Activated CD8-positive, alpha-beta memory T cell treated with anti-CD3 and anti-CD28 coated beads for 1 hour (primary cell): ENCODE measurements at places on chromosomes 5 and 9.

- no peak for DNase-seq
Measured at GRCh38 chr5:19270153-19270552, 717.8 kb downstream of the CDH18 start.

GRCh38 chr5:1111727-1112289, at the start of gene SLC12A7:
Gene SLC12A7, minus strand, starts transcription at chr5:1112063. Its CDS starts 72 bp downstream, at chr5:1111991.
- no peak for DNase-seq

GRCh38 chr9:5395428-5395827, 42.3 kb downstream of the PLGRKT start:
- DNase-seq: no peak

- no peak for DNase-seq
Measured at GRCh38 chr5:27494887-27495286, 456.5 kb upstream of the CDH9 start.

DNA sequence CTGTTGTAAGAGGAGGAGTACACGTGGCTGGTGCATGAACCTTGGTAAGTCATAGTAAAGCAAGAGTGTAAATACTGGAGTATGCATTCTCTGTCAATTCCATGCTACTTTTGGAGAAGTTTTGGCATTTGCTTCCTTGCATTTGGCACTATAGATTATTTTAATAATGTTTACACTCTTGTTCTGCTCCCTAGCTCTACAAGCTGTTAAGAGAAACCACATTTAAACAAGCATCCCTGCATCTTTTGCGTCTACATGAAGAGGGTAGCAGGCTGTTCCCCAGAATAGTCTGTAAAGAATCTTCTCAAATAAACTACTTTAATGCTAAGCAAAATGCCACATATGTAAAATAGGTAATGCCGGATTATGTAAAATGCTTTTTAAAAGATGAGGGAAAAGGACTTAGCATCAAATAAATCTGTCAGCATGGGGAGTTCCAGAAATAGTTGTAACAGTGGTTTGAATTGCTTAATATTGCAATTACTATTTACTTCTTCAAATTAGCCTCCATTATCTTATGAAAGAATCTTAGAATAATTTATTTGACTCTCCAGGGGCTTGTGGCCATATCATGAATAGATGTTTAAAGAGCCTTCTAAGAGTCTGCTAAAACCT, 2127.3 kb upstream of the WWC1 start:
- no peak for DNase-seq

GRCh38 chr9:76403352-76403751, 9.1 kb upstream of the RFK start:
- no peak for DNase-seq

- DNase-seq: no peak
Measured at GRCh38 chr5:168059131-168059530, 232.3 kb upstream of the WWC1 start.

DNA sequence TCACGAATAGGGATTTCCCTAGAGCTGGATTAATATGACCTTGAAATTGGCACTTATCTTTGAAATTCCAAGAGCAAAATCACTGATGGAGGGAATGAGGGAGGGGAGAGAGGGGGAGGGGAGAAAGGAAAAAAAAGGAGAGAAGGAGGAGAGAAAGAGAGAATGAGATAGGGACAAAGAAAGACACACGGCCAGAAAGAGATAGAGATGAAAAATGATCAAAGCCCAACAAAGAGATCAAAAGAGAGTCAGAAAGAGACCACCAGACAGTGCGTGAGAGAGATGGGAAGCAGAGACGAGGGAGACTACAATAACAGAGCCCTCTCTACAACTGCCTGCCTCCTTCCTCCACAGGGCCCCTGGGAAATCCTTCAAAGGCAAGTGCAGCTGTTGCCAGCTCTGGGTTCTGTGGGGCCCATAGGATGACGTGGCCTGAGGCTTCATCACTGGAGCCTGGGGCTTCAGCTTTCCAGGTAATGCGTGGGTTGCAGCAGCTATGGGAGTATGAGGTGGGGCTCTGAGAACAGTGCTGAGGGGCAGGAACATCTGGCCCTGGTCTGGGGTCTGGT, 58.3 kb upstream of the SHB start:
- DNase-seq: no peak

DNA sequence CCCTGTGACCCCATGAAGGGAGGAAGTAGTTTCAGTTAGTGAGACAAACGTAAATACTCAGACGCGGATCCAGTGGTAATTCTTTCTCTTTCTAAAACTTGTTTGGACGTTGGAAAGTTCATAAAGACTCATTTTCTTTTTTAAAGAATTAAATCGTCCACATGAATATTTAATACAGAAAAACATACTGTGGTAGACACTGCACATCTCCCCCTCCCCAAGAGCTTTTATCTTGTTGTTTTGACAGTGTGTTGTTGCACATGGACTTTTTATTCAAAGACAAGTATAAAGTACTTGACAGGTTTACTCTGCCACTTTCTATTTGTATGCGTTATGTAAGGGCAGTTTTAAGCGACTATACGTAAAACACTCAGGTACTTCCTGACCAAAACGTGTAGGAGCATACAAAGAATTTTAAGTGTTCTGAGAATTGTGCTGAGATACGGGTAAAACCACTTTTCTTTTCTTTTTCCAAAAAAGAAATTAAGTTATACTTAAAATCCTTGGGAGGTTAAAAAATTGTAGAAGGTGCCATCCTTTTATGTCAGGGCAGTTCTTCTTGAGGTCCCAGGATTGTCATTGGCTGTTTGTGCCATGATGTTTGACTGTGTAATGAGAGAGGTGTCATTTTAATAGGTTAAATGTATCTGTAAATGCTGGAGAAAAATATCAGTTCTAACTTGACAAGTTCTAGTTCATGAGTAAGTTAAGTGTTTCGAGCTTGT, 1.3 kb downstream of the NIPBL start:
- no peak for DNase-seq

- no peak for DNase-seq
Measured at GRCh38 chr9:126219166-126219565, 107.5 kb upstream of the MVB12B start.

- DNase-seq: no peak
Measured at GRCh38 chr5:139058121-139058520, 140.0 kb downstream of the SIL1 start.

GRCh38 chr9:91192381-91193086, 169.2 kb downstream of the AUH start:
- no peak for DNase-seq

GRCh38 chr9:36903541-36904435, 130.3 kb downstream of the PAX5 start:
- no peak for DNase-seq

DNA sequence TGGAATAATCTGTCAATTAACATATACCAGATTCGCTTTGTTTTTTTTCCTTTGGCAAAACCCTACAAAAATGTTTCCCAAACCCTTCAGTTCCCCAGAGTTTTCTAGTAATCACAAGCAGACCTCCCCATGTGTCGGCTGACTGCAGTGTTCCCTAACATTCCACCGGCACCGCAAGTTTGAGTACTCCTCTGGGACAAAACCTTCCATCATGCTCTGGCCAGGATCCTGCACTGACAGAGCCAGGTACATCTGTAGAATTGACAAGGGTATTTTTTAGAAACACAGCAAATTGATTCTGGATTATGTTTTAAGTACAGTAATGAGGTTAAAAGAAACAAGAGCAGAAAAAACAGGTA, 174.7 kb downstream of the GAS1 start:
- no peak for DNase-seq

GRCh38 chr5:126450907-126451306, 27.7 kb downstream of the GRAMD2B start:
- no peak for DNase-seq

GRCh38 chr9:91034521-91034920, 232.9 kb downstream of the SYK start:
- no peak for DNase-seq

- DNase-seq: no peak
Measured at GRCh38 chr5:111583758-111584203, 71.4 kb upstream of the STARD4 start.

GRCh38 chr9:12629067-12629466, 64.1 kb upstream of the TYRP1 start:
- DNase-seq: no peak

DNA sequence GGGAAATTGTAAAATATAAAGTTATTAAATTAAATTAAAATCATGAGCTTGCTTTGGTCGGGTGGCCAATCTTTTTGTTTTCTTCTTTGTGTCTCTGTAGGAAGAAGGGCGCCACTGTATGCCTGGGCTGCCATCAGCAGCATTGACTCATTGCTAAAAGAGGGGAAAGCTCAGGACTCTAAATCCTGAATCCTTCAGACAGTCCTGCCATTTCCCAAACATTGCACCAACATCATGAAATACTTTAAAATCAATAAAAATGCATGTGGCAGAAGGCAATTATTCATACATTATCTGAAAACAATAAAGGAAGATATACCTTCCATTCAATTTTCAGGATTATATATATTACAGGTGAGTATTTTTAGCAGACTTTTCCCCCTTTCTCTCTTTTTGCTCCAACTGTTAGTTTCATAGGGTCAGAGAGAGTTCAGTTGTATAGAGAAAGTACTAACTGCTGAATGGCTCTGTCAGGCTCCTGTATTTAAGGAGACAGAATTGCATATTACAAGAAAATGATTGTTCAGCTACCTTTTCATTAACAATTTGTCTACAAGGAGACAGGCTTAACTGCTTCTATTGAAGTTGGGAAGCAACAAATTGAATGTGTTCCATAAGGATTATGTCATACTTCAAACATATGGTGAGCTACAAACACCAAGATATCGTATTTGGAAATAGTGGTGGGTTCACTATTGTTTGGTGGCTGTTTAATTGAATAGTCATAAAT, 95.7 kb downstream of the ATPSCKMT start:
- DNase-seq: no peak

GRCh38 chr5:112604732-112605630, 132.7 kb upstream of the APC start:
- DNase-seq: no peak

GRCh38 chr5:7894439-7894838, 25.5 kb downstream of the MTRR start:
- DNase-seq: no peak

- no peak for DNase-seq
Measured at GRCh38 chr5:166088389-166089039, 2202.9 kb upstream of the WWC1 start.

DNA sequence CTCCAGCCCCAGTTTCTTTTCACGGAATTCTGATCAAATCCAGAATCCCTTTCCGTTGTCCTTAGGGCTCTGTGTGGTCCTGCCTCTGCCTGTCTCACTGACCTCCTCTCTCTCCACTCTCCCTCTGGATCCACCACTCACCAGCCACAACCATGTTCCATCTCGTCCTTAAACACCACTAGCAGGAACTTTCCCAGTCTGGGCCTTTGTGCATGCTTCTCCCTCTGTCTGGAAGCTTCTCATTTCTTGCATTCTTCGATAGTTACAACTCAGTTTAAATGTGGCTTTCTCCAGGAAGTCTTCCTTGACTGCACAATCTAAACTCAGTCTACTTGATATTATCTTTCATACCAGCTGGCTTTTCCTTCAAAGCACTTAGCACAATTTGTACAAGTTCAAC, 117.7 kb upstream of the MSX2 start:
- no peak for DNase-seq
